ENCODE measurements at places on chromosomes 7 and 10.

DNA sequence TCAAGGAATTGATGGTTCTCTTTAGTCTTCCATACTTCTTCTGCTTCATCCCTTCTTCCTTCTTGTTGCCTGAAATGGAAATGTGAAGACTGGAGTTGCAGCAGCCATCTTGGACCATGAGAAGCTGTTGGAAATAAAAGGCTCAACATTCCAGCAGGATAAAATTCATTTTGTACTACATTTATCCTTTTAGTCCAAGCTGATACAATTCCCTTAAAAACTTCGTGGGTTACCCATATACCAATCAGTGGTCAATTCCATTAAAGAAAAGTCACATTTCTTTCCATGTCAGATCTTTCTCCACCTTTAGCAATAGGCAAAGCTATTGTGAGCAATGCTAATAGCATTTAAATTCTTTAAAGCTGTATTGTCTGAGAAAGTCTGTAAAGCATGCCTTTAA, 141.3 kb upstream of the LYZL2 start:
- no peak for DNase-seq

- no peak for DNase-seq
These were observed 877 bp upstream of the NOD1 start for GRCh38 chr7:30479202-30480120.

DNA sequence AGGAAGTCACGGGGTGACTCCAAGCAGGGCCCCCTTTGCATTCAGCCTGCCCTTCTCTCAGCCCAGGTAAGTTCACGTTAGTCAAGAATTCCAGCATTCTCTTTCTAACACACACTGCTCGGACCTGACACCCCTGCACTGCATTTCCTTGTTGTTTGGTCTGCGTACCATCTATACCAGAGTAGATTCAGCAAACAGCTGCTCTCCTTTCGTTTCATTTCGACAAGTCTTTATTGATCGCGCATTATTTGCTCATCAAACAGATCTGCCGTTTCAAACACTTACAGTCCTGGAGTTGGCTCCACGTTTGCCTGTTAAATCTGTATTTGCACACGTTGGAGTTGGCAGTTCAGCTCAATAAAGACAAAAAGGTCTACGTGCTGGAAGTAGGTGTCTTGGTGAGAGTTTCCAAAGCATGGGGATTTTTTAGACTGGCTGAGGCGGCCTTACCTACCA, 495.1 kb downstream of the RPS24 start:
- no peak for DNase-seq

DNA sequence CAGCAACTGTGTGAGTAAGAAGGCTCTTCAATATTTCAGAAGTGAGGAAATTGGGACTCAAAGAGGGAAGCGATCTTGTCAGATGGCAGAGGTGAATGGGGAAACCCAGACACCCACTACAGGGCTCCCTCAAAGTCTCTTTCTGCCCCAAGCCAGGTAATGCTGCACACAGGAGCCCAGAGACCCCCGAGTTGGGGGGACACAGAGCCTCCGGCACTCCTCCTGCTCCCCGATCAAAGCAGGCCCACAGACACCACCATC, 139.4 kb downstream of the TNS3 start:
- DNase-seq = no peak

- DNase-seq = no peak
These were observed 29.3 kb downstream of the AP3M1 start for GRCh38 chr10:74121368-74121767.

GRCh38 chr10:88908194-88908593, 28.1 kb downstream of the STAMBPL1 start:
- no peak for DNase-seq

DNA sequence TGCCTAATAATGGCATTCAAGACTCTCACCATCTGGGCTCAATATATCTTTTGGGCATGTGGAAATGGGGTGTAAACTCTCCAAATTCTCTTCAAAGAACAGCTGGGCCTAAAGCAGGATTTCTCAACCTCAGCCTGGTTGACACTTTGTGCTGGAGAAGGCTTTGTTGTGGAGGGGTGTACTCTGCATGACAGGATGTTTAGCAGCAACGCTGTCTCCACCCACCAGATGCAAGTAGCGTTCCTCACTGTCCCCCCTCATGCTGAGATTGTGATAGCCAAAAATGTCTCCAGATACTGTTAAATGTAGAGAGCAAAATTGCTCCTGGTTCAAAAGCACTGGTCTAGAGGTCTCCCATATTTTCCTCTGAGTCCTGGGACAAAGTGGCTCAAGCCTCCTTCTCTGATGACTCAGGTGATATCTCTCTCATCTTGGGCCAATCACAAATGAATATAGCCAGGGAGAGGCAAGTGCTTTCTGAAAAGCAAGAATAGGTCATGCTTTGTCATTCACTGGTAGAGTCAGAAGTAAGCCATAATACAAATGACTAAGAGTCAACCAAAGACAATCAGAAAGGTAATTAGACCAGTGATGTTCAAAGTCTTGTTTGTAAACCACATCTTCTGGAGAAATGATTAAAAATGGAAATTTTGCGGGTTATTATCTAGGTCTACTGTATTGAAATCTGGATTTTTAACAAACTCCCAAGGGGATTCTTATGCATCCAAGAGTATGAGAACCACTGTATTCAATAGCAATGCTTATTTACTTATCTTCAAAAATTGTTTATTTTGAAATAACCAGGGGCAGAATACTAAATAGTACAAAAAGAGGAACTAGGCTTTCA, 330.8 kb downstream of the PTEN start:
- no peak for DNase-seq

DNA sequence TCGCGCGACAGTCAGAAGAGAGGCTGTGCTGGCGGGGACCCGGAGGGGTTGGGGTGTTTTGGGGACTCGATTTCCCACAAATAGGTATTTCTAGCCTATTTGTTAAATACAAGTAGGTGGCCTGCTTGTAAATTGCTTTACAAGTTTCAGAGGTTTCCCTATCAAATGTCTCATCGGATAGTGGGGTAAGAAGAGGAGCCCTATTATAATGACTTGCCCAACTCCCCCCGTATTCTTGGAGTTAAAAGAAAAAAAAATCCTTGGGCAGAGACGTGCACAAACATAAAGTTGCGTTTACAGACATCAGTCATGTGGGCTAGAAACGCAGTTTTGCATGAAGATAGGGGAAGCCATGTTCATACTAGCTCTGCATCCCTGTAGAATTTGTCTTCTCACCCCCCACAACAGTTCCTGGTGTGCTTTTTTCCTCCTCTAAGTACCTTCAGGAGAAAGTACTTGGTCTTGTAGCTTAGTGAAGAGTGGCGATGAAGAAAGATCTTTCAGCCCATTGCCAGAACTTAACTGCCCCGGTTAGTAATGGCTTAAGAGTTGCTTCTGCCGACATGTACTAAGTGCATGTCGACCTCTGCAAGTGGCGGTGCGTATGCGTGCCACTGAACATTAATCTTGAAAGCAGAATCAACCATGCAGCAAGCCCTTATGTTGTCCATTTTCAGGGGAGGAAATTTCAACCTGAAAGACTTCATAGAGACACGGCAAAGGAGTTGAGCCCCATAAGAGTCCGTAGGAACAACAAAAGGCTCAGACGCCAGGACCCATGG, 832 bp upstream of the TIAL1 start:
- no peak for DNase-seq

DNA sequence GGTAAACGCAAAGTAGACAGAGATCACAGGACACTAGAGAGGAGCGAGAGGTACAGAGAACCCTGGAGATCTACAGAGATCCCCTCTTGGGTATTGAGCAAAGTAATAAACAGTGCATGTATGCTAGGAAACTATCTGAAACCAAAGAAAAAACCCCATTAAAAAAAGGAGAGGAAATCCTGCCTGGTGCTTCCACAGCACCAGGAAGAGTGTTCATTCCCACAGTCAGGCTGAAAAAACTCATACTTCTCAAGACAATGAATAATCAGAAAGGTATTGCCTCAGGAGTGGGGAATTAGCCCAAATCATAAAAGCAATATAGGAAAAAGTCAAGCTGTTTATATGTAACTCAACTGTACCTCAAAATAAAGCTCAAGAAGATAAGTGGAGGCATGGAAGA, 59.1 kb downstream of the ANKRD26 start:
- no peak for DNase-seq

- no peak for DNase-seq
These were observed 9.6 kb upstream of the PTTG1IP2 start for GRCh38 chr7:90459888-90460287.

- DNase-seq = no peak
These were observed 560.2 kb downstream of the DNAJB6 start for GRCh38 chr7:157896774-157897555.

DNA sequence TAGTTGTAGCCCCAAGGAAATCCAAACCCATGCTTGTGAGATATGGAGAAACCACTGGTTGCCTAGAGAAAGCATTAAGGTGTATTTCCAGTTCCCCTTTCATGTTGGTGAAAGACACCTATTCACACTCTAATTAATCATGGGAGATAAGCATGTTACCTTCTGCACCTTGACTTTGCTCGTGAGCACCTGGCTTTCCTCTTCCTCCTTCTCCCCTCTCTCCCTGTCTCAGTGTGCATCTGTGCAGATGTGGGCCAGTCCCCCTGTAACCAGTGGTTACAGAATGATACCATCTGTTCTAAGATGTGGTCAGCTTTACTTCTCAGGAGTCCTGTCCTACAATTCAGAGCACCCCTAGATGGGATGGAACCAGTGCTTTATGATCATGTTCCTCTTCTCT, 160.6 kb downstream of the LCOR start:
- no peak for DNase-seq

GRCh38 chr7:104625956-104626355, 297.6 kb downstream of the LHFPL3 start:
- DNase-seq = no peak

GRCh38 chr10:79068203-79068561, 584 bp upstream of the ZMIZ1 start:
- DNase-seq = no peak

- DNase-seq = no peak
These were observed 26.2 kb downstream of the KAZALD1 start for GRCh38 chr10:101087965-101088364.

- DNase-seq = peak; percentile 89
These were observed 12.5 kb downstream of the SFRP5 start for GRCh38 chr10:97759158-97759887.

- DNase-seq = no peak
These were observed 10.9 kb upstream of the LGI1 start for GRCh38 chr10:93746844-93747284.

DNA sequence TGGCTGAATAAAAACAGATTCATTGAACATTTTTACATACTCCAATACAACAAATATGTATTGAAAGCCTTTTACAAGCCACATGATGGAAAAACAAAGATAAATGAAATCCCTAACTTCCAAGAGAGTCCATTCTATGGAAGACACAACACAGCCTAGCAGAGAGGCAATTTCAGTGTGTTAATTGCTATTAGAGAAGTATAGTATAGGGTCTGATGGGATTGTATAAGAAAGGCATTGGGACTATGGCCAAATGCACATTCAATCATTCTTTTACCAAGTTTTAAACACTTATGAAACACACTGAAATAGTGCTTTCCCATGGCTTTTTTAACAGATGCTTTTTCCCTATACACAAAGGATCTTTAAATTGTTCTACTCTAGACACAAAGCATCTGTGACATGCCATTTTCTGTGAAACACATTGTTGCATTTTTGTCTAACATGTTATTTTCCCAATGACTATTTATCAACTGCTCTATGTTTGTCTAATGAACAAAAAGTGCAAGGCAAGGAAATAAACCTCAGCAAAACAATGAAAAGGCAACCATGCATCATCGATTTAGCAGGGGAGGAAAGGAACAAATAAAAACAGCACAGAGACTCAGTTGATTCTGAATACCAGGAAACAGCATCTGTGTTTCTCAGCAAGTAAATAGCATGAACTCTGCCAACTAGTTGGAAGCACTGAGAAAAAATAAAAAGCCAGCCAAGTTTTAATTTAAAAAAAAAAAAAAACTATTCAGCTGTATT, 42.4 kb upstream of the PHYHIPL start:
- DNase-seq = no peak

GRCh38 chr7:18975689-18976280, 141.7 kb downstream of the TWIST1 start:
- no peak for DNase-seq

DNA sequence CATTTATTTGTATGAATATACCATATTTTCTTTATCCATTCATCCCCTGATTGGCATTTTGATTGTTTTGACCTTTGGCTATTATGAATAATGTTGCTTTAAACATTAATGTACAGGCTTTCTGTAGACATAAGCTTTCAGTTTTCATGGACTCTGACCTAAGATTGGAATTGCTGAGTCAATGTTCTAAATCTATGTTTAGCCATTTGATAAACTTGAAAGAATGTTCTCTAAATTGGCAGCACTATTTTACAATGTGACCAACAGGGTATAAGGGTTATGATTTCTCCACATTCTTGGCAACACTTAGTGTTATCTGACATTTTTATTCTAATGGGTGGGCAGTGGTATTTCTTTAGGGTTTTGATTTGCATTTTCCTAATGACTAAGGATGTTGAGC, 229.7 kb upstream of the ETV1 start:
- DNase-seq = no peak

- DNase-seq = no peak
These were observed 10.7 kb upstream of the SFMBT2 start for GRCh38 chr10:7421526-7421925.
